ENCODE measurements at places on chromosomes 1 and 21.

DNA sequence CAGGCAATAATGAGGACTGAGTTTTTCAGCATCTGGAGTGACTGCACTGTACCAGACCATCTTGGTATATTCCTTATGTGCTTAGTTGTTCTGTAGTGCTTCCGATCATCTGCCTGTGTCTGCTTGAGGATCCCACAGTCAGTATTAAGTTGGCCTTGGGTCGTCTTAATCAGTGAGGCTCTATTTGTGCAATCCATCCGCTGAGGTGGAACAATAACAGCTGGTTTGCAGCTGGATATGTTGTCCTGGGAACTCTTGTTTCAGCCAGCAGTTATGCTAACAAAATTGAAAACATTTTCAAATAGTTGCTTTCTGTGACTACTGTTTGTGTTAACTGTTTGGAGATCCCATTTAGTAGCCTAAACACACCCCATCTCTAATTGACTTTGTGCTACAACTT is 73.7 kb downstream of the LAMC1 start:
- no peak for DNase-seq

DNA sequence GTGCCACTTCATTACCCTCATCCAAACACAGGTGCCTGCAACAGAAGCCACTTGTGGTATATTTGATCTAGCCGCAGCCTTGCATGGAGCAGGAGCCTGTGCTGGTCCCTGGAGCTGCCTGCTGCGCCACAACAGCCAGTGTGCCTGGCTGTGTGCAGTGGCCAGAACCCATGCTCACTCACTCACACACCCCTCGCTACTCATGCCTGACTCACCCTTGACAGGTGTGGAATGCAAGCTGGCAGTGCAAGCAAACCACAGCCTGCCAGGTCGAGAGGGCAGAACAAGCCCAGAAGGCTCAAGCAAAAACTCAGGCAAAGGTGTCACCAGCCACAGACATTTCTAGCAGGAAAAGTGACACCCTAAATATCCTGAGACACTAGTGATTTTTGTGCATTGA is 1510.9 kb downstream of the KCNT2 start:
- no peak for DNase-seq

DNA sequence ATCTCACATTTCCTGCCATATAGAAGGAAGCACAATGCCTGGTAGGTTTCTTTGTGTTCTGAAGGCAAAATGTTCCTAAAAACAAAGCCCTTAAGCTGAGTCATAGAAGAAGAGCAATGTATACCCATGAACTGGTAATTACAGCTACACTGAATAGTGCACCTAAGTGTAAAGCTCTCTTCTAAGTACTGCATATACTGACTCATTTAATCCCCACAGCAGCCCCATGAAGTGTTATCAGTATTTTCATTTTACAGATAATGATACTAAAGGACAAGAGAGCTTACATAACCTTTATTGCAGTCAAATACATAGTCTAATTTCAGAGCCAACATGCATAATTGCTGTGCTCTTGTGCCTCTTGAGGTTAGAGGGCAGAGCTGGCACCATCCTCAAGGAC is 239.9 kb downstream of the DPYD start:
- DNase-seq = no peak

GRCh38 chr1:63888984-63889383 is 115.2 kb downstream of the ROR1 start:
- DNase-seq = no peak

DNA sequence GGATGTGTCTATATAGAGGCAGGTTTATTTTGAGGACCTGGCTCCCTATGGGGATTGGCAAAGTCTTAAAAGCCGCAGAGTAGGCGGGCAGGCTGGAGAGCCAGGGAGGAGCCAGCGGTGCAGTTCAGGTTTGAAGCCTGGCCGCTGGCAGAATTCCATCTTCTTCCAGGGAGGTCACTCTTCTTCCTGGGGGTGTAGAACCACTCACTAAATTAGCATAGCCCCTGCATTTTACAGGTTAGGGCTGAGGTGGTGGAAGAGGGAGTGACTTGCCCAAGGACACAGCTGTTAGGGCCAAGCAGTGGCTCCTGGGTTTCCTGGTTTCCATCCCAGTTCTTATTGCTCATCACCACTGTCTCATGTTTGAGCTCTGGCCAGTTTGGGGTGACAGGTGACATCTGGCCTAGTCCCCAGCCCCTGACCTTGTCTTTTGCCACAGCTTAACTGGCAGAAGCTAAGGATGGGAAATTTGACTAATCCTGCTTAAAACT is 1.4 kb downstream of the PINK1 start:
- peak; percentile 78 for DNase-seq

- no peak for DNase-seq
Measured at GRCh38 chr1:184228558-184228957, 158.3 kb upstream of the C1orf21 start.

GRCh38 chr1:220966881-220967611 is 87.8 kb downstream of the HLX start:
- DNase-seq = no peak

GRCh38 chr1:10340930-10341590 is 57.8 kb upstream of the PGD start:
- no peak for DNase-seq

DNA sequence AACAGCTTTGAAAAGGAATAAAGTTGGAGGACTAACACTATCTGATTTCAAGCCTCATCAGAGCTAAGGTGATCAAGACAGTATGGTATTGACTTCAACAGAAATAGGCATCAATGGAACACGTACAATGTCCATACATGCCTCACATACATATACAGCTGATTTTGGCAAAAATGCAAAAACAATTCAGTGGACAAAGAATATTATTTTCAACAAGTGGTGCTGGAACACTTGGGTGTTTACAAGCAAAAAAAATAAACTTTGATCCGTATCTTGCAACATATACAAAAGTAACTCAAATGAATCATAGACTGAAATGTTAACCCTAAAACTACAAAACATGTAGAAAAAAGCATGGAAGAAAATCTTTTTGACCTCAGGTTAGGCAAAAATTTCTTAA is 141.9 kb upstream of the ZC3H11B start:
- no peak for DNase-seq

- DNase-seq = no peak
Measured at GRCh38 chr1:52203935-52204625, 62.2 kb downstream of the ZFYVE9 start.

- peak; percentile 97 for DNase-seq
Measured at GRCh38 chr1:27365372-27366112, 1.2 kb downstream of the MAP3K6 start.

DNA sequence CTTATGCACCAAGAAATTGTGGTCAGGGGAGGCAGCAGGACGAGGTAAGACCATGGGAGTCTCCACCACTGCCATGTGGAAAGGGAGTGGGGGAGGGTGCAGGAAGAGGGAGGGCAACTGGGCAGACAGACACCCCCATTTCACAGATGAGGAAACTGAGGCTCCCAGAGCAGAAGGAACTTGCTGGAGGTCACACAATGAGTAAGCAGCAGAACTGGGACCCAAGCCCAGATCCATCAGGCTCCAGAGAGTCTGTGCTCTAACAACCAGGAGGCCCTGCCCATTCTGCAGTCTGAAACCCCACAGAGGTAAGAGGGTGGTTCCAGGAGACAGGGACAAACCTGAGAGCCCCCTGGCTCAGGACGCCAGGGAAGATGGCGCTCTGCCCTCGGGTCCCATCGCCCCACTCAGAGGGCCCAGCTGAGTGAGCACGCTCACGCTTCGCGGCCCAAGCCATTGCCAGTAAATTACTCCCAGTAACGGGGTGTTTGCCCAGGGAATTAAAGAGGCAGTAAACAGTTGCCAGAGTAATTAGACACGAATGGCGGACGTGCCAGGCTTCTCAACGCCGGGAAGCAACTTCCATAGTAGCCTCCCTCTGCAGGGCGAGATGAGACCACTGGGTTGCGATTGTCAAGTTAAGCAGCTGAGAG is 59.2 kb downstream of the MATN1 start:
- no peak for DNase-seq

DNA sequence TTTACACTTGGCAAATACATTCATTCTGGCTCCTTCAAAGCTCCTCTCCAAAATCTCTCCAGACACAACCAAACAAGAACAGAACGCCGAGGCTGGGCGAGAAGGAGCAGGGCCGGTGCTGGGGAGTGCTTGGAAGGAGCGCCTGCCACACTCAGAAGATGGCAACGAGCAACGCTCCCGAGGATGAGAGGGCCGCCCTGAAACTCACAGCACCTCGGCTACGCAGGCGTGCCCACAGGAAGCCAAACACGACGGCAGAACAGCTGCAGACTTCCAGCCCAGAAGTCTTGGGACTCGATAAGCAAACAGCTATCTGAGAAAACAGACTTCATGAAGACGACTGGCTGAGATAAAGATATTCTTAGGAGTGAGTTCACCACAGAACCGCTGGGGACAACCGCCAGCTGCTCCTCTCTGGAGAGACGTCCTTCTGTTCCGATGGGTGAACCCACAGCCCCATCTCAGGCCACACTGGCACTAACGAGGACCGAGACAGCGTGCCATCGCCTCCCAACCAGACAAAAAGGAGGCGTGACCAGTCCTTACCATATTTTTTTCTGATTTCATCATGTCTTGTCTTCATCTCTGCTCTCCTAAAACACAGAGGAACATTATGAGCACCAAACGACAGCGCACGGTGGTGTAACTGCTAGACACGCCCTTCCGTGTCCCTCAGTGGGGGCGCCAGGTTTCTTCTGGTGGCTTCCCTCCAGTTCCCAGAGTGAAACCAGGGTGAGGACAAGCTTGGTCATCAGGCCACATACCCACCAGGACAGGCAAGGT is 18.6 kb downstream of the PTTG1IP start:
- DNase-seq = no peak

DNA sequence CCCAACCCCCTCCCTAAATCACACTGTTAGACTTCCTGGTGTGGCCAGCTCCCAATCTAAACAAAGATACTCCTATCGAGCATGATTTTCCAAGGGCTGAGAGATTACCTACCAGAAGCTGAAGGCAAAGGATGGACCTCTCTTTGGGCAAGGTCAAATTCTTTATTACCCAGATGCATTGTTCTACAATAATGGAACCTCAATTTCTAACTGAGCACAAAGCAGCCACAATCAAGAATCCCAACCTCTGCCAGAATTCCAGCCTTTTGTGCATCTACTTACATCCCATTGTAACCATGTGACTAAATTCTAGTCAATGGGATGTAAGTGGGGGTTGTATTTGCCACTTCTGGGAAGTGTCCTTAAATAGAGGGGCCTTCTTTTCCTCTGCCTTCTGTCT is 24.9 kb upstream of the VPS26C start:
- no peak for DNase-seq

- no peak for DNase-seq
Measured at GRCh38 chr1:232328486-232329102, 301.3 kb downstream of the SIPA1L2 start.

- DNase-seq = no peak
Measured at GRCh38 chr1:196160066-196160795, 448.0 kb downstream of the KCNT2 start.

GRCh38 chr1:39933956-39934941 is 20.7 kb upstream of the MFSD2A start:
- DNase-seq = no peak

DNA sequence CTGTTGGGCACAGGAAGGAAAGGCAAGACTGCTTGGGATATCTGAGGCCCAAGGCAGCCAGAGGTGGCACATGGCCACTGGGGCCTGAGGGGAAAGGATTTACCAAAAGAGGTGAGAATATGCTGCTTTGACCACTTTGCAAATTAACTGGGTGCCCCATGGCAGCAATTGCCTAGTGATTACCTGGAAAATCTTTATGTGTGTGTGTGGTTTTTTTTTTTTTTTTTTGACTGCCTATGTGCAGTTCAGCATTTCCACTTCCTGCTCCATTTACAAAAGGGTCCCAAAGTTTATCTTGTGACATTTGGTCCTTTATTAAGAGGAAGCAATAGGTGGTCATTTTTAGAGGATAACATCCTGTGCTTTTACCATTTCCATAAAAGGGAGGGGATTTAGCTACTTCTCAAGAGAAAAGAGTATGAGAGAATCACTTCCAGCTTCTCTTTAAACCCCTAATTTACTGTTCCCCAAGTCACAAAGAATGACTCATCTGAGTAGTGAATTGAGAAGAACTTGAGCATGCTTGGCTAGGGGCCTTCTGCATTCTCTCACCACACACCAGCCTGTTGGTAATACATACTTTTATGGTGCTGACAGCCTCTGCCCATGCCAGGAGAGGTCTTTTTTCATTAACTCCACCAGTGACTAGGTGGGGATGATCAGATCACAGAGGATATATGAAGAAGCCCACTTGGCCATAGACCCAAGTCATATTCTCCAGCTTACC is 52.1 kb downstream of the SYDE2 start:
- DNase-seq = no peak

DNA sequence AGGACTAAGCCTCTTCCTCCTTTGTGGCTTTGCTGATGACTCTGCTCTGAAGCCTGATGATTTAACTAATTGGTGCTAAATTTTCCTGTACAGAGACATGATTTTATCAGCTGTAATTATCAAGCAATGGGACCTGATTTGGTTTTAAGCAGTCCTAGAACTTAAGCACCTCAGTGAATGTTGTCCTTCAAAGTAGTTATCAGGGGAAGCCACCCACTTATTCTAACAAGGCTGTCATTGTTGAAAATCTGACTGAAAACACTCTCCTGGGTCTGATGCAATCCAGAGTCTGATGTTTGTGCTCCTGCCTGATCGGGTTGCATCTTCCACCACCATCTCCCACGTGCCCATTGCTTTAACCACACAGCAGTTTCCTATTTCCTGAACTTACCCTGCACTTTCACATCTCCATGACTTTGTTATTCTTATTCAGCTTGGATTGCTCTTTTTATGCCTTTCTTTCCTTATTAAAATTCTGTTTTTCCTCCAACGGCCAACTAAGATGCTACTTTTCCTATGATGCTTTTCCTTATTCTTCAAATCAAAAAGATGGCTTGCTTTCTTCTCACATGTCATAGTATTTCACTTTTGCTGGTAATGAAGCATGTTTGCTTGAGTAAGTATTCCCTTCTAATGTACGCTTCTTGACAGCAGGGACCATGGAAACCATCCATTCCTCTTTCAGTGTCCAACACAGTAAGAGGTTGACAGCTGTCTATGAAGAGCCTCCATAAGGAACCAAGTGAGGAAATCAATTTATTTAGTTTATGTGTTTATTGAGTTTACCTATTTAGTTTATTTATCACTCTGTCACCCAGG is 55.0 kb downstream of the S1PR1 start:
- no peak for DNase-seq

GRCh38 chr1:229158341-229158921 is 112.5 kb upstream of the RAB4A start:
- no peak for DNase-seq

DNA sequence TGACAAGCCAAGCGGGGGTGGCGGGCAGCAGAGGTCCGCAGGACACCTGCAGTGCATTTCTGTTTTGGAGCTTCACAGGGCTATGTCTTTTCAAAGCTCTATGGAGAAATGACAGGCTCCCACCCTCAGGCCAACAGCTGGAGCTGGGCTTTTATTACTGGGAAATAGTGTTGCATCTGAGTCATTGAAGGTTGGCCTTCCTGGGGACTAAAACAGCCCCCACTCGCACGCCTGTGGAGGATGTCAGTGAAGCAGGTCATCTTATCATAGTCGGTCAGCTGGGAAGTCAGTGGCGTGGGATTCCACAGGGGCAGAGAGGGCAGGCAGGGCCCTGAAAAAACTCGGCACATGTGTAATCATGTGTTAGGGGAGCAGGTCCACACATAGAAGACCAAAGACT is 55.3 kb downstream of the NTPCR start:
- no peak for DNase-seq

GRCh38 chr1:4101459-4102161 is 201.5 kb upstream of the C1orf174 start:
- no peak for DNase-seq
